ENCODE measurements at places on chromosomes 7 and 10.
A peak's percentile ranks its signal among the peaks of the same experiment; 100 is the strongest.

GRCh38 chr10:83248106-83248631 lies 891.1 kb upstream of the GHITM start:
- DNase-seq = no peak

DNA sequence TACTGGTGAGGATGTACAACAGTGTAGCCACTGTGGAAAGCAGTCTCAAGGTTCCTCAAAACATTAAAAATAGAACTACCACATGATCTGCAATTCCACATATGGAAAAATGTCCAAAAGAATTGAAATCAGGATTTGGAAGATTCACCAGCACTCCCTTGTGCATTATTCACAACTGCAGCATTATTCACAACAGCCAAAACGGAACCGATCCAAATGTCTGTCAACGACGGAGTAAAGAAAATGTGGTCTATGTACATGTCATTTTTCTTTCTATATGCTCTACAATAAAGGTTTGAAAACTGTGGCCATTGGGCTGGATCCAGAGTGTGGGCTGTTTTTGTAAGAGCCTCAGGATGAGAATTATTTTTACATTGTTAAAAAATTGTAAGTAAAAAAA lies 1206.1 kb upstream of the CELF2 start:
- no peak for DNase-seq

DNA sequence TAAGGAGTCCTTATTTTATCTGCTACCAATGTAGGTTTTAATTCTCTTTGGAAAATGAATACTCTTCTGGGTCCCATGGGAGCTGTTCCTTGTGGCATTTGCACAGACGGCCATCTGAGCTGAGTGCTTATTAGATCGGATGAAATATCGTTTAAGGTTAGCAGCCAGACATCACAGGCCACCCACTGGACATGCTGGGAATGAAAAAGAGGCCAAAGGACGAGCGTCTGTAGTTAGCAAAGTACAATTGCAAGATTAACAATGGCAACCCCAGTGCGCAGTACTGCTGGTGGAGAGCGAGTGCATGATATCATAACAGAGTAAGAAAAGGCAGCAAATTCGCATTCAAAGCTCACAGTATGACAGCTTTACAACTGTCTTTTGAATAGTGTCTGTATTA lies 28.3 kb upstream of the CREB5 start:
- no peak for DNase-seq

DNA sequence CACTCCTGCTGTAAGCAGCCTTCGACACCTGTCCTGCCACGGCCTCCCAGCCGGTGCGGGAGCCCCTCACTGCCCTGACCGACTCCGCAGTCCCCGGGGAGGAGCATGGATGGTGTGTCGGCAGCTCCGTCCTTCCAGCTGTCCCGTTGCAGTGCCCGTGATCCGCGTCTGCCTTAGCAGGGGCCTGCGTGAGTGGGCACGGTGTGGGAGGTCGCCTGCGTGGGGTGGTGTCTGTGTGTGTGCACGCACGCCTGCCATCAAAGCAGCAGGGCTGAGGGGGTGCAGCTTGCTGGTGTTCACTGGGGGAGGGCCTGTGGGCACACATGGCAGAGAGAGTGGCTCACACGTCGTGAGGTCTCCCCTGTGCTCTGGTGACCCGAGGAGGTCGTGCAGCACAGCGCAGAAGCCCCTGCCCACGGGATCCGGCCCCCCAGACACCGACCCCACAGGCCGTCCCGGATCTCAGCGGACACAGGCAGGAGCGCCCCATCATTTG lies 10.3 kb downstream of the MAFK start:
- DNase-seq = no peak

DNA sequence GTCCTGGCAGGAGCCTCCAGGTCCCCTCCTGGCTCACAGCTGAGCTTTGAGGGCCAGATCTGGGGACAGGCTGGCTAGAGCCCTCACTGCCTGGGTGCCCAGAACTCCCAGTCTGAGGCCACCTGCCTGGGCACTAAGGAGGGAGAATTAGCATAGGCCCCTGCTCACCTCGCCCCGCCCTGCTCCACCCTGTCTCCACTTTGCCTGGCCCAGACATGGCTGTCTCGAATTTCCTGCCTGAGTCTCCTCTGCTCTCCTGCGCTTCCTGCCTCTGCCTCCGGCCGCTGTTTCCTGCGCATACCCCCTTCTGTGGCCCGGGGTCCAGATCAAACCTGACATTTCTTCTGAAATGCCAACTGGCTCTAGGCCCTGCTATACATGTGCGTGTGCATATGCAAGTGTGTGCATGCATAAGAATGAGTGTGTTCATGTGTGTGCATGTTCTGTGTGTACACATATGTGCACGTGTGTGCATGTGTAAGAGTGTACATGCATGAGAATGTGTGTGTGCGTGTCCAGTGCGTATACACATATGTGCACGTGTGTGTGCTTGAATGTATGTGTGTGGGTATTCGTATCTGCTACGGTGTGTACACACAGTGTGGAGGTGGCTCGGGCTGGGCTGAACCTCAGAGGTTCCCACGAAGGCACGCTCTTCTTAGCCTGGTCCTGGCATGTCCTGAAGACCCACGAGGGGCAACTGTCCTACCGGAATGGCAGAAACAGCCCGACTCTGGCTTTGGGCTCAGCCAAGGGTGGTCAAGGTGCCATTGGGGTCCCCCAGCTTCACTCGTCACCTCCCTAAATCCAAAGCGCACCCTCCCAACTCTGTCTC lies 64.9 kb downstream of the MYL10 start:
- DNase-seq = no peak

DNA sequence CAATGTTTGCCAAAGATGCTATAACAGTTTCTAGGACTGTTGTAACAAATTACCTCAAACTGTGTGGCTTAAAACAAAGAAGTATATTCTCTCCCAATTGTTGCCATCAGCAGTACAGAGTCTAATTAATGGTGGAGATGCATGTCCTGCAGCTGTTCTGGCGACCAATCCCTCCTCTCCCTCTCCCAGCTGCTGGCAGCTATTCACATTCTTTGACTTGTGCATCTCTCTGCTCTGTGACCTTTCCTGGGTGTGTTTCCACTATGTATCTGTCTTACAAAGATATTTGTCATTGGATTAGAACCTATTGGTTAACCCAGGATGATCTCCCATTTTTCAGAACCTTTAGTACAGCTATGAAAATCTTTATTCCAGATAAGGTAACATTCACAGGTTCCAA lies 561.7 kb upstream of the POM121L12 start:
- DNase-seq = no peak

DNA sequence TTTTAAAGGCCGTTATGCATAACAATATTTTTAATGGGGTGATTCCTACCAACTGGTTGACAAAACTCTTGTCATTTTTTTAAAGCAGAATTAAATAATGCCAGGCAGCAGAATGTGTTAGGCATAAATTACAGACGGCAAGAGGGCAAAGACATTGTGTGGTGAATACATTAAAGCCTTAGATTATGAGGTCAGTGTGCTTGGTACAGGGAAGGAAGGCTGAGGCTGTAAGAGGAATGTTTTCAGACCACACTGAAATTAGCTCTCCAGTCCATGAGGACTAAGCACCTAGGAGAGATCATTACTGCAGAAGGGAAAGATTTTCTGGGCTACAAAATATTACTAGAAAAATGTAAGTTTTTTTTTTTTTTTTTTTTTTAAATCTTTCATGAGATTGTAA lies 312.8 kb upstream of the PRKCQ start:
- DNase-seq = no peak

DNA sequence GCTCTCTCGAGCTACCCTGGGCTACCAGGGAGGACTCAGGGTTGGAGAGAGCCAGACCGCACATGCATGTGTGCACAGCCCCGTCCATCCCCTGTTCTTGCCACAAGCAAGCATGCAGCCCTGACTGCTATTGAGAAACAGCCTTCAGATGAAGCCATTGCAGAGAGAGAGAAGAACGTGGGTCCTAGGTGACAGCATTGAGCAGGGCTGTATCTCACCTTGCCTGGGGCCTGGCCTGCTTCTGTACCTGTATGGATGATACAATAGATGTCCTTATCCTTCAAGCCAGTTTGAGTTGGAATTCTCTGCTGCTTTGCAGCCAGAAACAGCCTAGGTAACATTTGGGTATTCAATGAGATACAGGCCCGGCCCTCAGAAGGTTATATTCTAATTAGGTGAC lies 127.3 kb upstream of the RHEB start:
- no peak for DNase-seq

- DNase-seq = no peak
These were observed 257.6 kb upstream of the ZMIZ1 start for GRCh38 chr10:78811174-78811573.

- DNase-seq = no peak
These were observed 8.5 kb downstream of the SAP25 start for GRCh38 chr7:100565133-100565571.

- DNase-seq = no peak
These were observed 6.4 kb downstream of the KCNMA1 start for GRCh38 chr10:77631241-77631640.

DNA sequence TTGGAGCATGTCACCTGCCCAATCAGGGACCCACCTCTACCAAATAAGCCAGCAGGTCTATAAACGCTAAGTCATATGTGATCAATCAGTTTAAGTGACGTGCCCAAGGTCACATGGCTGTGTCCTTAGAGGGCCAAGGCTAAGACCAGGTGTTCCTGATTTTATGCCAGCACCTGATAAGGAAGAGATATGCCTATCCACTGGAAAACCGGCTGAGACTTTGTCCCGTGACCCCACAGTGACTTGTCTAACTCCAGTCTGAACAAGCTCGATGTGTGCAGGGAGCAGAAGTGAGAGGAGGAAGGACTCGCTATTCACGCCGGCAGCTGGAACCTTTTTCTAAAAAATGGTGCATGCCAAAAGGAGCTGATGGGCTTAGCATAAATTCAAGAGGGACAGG lies 57.0 kb downstream of the PRKAG2 start:
- no peak for DNase-seq

DNA sequence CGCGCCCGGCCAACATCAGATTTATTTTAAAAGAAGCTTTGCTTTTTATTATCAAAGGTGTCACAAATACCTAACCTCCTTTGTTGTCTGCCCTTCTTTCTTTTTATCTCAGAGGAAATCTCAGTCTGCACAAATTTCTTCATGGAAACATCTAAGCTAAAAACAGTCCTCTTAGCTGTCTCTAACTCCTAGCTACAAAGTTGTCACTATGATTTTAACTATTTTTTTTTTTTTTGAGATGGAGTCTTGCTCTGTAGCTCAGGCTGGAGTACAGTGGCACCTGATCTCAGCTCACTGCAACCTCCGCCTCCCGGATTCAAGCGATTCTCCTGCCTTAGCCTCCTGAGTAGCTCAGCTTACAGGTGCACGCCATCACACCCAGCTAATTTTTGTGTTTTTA lies 7.3 kb downstream of the TRA2A start:
- DNase-seq = no peak

DNA sequence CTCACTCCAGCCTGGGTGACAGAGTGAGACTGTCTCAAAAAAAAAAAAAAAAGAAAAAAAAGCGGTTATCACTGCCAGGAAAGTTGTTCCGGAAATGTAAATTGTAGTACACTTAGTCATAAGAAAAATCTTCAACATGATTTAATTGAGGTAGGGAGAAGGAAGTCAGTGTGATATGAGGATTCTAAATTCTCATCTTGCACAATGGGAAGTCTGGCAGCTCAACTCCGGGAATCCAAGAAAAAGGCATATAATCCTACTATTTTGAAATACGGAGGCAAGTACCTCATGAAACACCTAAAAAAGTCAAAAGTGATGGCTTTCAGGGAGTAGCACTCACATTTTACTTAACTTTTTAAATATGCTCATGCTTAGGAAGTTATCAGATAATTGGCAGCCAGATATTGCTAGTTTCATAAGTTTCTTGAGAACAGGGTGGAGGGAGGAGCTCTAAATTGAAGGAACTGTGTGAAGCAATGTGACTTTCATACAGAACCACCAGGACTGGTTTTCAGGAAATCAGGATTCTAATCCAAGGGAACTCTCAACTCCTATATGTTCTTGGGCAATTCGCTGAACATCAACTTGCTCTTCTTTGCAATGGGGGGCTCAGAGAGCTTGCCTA lies 2.7 kb upstream of the C7orf25 start:
- DNase-seq = no peak

DNA sequence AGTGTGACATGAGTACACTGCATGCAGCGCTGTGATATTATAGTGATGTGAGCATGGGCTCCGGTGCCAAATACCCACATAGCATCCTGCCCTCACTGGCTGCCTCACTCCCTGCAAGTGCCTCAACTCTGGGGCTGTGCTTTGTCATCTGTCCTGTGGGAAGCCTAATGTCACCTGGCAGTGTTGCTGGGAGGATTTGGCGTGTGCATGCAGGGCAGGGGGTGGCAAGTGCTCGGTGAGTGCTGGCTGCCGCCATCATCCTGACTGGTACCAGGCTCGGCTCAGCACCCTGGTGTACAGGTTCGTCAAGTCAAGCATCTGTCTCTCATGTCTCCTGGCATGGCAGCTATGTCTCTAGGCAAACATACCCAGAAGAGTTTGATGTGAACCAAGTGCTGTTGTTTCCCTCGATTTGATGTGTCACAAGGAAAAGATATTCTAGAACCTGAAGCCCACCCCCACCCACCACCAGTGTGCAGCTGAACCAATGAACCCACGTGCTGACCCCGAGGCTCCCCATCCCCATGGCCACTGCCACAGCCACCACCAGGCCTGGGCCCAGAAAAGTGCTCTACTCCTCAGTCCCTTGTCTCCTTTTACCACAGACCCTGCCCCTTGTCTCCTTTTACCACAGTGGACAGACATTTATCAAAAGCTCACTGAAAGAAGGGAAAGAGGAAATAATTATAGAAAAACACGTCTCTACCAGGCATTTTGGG lies 135.8 kb downstream of the MAPK8 start:
- no peak for DNase-seq

- no peak for DNase-seq
These were observed 897.8 kb upstream of the PHF14 start for GRCh38 chr7:10075866-10076265.

- no peak for DNase-seq
These were observed 23.2 kb upstream of the RADIL start for GRCh38 chr7:4906682-4907081.

DNA sequence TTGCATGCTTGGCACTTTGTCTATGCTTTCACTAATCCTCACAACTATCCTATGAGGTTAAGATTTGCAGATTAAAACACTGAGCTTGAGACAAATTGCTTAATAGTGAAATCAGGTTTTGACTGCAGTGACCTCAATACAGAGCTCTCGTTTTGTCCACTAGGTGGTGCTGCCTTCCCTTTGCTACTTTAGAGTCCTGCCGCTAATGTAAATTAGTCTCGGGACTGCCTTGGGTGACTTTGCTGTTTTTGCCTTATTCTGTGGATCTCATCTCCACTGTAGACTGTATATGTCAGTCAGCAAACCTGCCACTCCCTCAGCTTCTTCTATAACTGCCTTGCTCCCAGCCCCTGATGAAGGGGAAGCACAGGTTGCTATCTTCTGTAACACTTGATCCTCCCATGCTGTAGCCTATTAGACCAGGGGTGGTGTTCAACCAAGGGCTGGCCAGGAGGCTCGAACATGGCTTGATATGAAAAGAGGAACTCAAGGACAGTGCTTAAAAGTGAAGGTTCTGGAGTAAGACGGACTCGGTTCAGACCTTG lies 26.0 kb downstream of the ASB4 start:
- peak; percentile 36 for DNase-seq

- DNase-seq = no peak
These were observed 7.7 kb downstream of the ASB10 start for GRCh38 chr7:151179287-151179860.

GRCh38 chr7:7789551-7789988 lies 71.2 kb upstream of the RPA3 start:
- DNase-seq = no peak

GRCh38 chr10:32982293-32982709 lies 24.3 kb upstream of the ITGB1 start:
- DNase-seq = no peak

- DNase-seq = no peak
These were observed 14.9 kb downstream of the HEPACAM2 start for GRCh38 chr7:93211228-93211818.

All from GDM1 (cell line).